ENCODE measurements at places on chromosomes 5 and 9.

GRCh38 chr5:65161655-65162054, 320.1 kb downstream of the ADAMTS6 start:
- DNase-seq, result peak; percentile 34

GRCh38 chr9:32906213-32906612, 95.2 kb downstream of the APTX start:
- no peak for DNase-seq

DNA sequence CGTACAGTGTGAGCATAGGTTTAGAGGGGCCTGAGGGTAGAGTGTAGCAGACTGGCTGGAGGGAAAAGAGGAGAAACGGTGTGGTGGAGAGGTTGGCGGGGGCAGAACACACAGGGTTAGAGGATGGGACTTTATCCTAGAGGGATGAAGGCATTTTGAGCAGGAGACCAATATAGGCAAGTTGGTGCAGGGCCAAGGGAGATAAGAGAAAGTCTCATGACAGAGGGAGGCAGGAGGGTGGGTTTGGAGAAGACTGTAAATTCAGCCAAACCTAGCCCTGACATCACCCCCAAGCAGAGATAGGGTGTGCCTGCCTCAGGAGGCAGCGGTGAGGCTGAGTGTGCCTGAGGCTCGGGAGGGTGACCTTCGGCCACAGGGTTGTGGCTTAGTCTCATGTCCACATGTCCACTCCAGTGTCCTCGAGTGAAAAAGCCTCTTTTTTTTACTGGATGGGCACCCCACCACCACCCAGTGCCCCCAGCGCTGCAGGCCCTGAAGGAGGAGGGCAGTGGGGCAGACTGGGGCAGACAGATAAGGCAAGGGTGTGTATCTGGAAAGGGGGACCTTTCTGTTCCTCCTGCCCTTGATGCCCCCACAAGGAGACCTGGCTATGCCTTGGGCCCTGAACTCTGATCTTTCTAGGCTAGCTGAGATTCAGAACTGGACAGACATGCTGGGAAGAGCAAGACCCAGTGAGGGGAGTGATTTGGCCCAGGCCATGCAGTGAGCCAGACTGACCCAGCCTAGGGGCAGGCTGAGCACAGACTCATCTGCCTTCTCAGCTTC, 108.7 kb downstream of the RGS3 start:
- no peak for DNase-seq

DNA sequence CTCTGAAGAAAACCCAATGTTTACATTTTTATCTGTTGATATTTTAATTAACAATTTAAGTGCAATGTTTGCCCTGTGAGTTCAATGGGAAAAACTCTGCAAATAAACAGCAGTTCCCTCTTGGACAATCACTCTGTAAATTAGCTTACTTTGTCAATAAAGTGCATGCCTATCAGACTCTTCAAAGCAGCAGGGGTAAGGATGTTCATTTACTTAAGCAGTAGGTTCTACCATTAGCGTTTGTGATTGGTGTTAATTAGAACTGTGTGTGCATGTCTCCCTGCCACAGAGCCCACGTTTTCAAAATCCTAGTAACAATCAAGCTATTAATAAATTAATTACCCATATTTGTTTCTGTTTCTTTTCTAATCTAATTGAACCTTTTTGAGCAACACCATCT, 1921.6 kb upstream of the WWC1 start:
- DNase-seq, result no peak

- DNase-seq, result peak; percentile 29
These were observed 315.7 kb downstream of the MCTP1 start for GRCh38 chr5:94969174-94969573.

DNA sequence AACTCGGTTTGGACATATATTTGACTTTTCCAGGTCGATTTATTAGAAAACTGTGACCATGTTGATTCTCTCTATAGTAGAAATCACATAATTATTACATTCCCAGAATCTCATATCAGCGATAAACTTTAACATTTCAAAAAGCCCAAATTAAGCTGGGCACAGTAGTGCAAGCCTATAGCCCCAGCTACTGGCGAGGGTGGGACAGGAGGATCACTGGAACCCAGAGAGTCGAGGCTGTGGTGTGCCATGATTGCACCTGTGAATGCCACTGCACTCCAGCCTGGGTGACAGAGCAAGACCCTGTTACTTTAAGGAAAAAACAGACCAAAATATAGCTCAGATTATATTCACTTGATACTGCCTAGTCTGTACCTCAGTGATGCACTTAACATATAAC, 128.9 kb downstream of the CPLANE1 start:
- no peak for DNase-seq

- DNase-seq, result no peak
These were observed 186.2 kb downstream of the PLK2 start for GRCh38 chr5:58273711-58274110.

DNA sequence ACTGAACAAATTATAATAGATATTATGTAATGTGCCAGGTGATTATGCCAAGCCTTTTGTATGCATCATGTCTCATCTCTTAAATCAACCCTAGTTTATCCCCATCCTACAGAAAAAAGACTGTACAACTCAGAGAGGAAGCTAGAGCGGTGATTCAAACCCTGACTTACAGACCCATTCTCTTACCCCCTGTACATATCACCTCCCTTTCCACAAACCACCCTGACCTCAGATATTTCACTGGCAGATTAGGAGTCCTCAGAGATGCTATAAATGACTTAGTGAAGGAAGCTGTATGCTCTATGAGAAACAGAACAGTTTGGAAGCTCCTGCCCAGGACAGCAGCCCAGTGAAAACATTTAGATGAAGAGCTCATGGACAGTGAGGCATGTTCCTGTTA, 79.1 kb upstream of the RARS1 start:
- DNase-seq, result no peak

DNA sequence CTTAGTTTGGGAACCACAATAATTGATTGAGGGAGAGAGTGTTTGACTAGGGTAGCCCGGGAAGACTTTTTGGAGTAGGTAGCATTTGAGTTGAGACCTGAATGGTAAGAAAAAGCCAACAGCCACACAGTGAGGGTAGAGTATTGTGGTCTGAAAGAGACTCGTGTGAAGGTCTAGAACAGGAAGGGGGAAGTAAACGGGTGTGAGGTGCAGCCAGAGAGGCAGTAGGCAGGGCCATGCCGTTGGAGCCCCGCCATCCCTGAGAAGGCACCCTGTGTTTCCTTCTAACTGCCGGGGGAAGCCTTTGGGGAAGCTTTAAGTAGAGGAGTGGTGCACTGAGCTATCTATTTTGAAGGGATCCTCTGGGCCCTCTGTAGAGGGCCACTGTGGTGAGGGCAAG, 3.5 kb upstream of the F2RL2 start:
- DNase-seq, result no peak

- DNase-seq, result no peak
These were observed 80.2 kb downstream of the GLDC start for GRCh38 chr9:6565312-6565711.

- DNase-seq, result no peak
These were observed 281.5 kb upstream of the SLC24A2 start for GRCh38 chr9:20070336-20070735.

DNA sequence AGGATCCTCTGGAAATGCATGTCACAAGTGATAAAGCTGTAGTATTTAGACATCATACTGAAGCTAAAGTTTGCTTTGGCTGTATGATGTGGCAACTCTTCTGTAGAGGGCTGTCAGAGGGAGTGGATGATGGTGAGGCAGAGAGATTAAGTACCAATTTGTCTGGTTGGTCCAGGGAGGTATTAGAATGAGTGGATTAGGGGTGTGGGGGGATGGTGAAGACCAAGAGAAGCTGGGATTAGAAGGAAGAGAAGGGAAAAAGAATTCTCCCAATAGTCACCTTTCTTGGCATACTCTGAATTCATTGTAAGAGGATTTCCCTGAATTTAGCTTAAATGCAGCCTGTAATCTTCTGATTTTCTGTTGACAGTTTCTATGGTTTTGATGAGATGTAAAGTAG, 3.6 kb downstream of the PCDHAC2 start:
- no peak for DNase-seq

DNA sequence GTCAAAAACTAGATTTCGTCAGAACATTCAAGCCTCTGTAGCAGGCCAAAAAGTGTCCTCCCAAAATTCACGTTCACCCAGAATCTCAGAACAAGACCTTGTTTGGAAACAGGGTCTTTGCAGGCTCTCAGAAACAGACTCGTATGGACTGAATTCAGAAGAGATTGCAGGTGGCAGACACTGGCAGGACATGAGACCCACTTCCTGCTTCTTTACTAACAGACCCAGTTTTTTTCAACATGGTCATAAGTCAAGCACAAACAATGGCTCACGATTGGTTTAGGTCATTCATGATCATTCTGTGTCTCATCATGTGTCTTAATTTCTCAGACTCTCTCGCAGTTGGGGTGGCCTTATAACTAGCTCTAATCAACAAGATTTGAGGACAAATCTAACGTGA, 5.4 kb upstream of the TENT4A start:
- no peak for DNase-seq

DNA sequence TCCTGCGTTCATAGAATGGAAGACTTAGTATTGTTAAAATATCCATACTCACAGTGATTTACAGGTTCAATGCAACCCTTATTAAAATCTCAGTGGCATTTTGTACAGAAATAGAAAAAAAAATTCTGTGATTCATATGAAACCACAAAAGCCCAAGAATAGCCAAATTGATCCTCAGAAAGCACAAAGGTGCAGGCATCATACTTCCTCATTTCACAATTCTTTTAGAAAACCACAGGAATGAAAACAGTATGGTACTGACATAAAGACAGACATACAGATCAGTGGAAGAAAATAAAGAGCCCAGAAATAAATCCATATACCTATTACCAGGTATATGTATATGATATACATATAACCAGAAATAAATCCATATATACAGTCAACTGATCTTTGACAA, 86.8 kb upstream of the MEGF10 start:
- peak; percentile 80 for DNase-seq

DNA sequence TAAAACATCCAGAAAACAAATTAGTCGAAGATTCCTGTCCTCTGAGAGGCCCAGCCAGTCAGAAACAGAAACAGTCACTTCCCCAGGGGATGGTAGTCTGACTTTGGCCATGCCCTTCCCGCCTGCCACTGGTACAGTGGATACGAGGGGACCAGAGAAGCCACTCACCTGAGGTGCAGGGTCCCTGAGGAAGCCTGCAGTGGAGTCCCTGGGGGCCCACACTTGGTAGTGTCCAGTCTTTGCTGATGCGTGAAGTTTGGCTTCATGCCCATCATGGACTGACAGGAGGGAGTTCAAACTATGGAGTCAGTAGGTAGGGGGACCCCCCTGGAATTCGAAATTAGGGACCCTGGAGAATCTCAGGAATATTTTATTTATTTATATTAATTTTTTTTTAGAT, 147.5 kb downstream of the DAB2IP start:
- no peak for DNase-seq

GRCh38 chr9:4225291-4226028, 74.4 kb downstream of the GLIS3 start:
- DNase-seq, result peak; percentile 78

DNA sequence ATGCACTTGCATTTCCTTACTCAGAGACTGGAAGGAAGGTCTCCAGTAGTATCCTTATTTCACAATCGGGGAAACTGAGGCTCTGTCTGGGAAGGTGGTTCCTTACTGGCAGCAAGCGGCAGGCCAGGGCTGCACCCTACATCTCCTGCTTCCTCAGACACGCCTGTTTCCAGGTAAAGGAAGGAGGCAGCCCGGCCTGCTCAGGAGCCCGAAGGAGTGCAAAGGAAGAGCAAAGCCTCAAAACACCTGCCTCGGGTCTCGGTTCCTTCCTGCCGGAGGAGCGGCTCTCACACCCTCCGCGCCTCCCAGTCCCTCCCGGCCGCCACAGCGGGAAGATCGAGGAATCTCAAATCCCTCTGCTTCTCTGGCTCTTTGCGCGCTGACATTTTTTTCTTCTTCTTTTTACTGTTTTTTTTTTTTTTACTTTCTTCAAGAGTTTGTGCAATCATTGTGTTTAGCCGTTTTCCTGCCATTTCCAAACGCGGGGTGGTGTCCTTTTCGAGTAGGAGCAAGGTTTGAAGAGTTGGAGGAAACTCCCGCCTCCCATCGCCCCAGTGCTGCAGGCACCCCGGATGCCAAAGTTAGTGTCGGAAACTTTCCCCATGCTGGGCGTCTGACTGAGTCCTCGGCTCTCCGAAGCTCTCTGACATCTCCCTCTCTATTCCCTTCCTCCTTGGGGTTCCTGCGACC, 1.0 kb downstream of the GGTA1 start:
- peak; percentile 44 for DNase-seq

GRCh38 chr9:110073356-110073905, 134.5 kb downstream of the C9orf152 start:
- DNase-seq, result no peak

GRCh38 chr5:65818592-65818991, 96.6 kb downstream of the NLN start:
- no peak for DNase-seq

DNA sequence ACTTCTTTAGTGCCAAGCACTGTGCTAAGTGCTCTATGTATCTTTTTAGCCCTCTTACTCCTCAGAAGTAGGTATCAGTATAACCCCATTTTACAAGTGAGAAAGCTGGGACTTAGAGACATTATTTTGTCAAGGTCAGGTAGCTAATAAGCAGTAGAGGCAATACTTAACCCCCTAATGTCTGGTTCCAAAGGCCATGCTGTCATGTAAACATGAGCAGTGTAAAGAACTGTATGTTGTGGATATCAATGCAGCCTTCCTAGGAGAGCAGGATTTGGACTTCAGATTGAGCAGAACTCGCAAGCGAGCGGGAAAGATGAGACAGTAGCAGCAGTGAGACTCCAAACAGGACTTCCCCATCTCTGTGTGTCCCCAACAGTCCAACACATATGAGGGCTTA, 3.6 kb upstream of the SHROOM1 start:
- DNase-seq, result no peak
